ENCODE measurements at places on chromosomes 6 and 20.

DNA sequence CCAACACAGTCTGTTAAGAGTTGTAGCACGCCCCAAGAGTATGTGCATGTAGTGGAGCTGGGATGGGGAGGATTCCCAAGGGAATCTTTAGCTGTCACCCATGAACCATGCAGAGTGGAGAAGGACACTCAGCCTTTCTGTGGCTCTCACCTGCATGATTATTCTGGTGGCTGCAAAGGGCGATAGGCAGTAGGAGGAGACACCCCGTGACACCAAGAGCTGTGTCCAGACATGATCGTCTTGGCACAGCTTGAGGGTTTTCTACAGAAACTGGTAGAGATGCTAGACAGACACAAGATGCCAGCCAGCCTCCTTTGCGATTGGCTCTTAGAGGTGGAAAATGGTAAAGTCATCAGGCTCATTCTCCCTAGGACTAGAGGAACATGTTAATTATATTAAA, 3.1 kb upstream of the CSE1L start:
- no peak overlapping the region for H3K27ac ChIP-seq
- H3K27me3 ChIP-seq: peaks cover 2% of the 10 kb centered on the region
- DNase-seq: no peak
- no peak overlapping the region for H3K4me3 ChIP-seq
- peaks cover 11% of the 10 kb centered on the region for H3K36me3 ChIP-seq

GRCh38 chr6:16409531-16410441, 171.4 kb downstream of the GMPR start:
- H3K27me3 ChIP-seq: no peaks in the 10 kb centered on the region
- peaks cover 37% of the 10 kb centered on the region for H3K36me3 ChIP-seq
- DNase-seq: peak; percentile 34
- peaks cover 74% of the 10 kb centered on the region for H3K4me1 ChIP-seq
- H3K4me3 ChIP-seq: no peak overlapping the region
- peak overlapping the region; percentile 56 for H3K27ac ChIP-seq

DNA sequence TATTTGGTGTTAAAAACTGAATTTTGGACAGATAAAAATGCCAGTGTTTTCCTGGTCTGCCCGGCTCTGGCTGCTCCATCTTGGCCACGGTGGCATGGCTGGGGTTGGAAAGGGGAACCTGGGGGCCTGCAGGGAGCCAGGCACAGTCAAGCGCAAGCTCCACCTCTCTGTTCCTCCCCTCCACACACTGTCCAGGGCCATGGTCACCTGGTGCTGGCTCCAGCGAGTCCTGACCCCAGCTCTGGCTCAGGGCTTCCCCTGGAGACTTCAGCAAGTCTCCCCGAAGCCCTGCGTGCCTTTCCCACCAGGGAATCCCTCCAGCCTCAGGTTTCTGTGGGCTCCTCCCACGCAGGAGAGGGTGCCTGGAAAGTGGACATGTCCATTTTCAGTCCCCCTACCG, 298.5 kb downstream of the QKI start:
- H3K4me1 ChIP-seq: no peaks in the 10 kb centered on the region
- no peak for DNase-seq
- H3K27me3 ChIP-seq: peaks cover 3% of the 10 kb centered on the region
- H3K4me3 ChIP-seq: no peak overlapping the region
- no peak overlapping the region for H3K27ac ChIP-seq

DNA sequence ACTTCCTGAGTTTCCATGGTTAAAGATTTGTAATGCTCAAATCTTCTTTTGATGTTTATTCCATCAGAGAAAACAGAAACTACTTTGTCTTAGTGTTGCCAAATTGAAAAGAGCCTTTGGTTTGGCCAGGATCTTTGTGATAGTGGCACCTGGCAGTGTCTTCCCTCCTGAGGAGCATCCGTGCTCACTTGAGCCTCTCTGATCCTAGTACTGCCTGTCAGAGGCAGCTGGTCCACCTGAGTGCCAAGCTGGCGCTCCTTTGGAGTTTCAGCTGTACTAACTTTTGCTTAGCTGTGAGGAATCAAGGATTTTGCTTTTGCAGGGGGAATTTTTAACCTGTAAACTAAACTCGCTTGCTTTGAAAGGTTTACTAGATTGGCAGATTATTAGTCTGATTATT, 61.4 kb downstream of the SCAND1 start:
- H3K4me3 ChIP-seq: no peak overlapping the region
- DNase-seq: no peak
- H3K27me3 ChIP-seq: no peaks in the 10 kb centered on the region
- no peak overlapping the region for H3K27ac ChIP-seq
- H3K36me3 ChIP-seq: peaks cover 4% of the 10 kb centered on the region

DNA sequence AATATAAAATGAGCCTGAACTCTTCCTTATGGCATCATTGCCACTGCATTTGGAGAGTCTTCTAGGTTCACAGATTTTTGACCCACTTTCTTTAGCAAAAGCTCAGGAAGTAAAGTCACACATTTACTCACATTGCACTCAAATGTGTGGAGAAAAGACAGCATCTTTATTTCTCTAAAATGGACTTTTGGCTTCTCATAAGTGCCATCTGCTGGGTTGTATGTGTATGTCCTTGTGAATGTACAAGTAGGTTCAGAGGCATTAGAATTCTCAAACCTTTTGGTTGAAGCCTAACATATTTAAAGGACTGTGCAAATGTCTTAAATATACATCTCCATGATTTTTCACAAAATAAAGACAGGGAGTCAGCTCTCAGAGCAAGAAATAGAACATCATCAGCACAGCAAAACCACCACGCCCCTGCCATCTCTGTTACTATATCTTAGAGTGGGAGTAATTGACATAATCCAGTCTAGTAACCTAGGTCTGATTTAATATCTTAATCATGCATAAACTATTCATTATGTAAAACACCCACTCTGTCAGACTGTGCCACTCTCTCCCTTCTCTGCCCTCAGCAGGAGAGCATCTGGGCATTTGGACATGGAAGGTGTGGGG, 42.2 kb upstream of the SPTLC3 start:
- no peaks in the 10 kb centered on the region for H3K27me3 ChIP-seq
- no peaks in the 10 kb centered on the region for H3K36me3 ChIP-seq
- H3K4me3 ChIP-seq: no peak overlapping the region
- H3K4me1 ChIP-seq: no peaks in the 10 kb centered on the region

GRCh38 chr20:55760586-55760985, 244.7 kb downstream of the CBLN4 start:
- DNase-seq: no peak
- H3K27ac ChIP-seq: no peak overlapping the region
- no peaks in the 10 kb centered on the region for H3K36me3 ChIP-seq

GRCh38 chr6:25341203-25341552, 62.0 kb downstream of the CARMIL1 start:
- H3K4me3 ChIP-seq: no peak overlapping the region
- H3K36me3 ChIP-seq: no peaks in the 10 kb centered on the region
- no peak overlapping the region for H3K27ac ChIP-seq
- H3K27me3 ChIP-seq: no peaks in the 10 kb centered on the region

GRCh38 chr6:16511040-16511660, 250.1 kb downstream of the ATXN1 start:
- peak overlapping the region; percentile 70 for H3K27ac ChIP-seq
- H3K4me1 ChIP-seq: peaks cover 65% of the 10 kb centered on the region
- peaks cover 43% of the 10 kb centered on the region for H3K36me3 ChIP-seq

- no peak for DNase-seq
- no peak overlapping the region for H3K4me3 ChIP-seq
- H3K4me1 ChIP-seq: no peaks in the 10 kb centered on the region
- no peaks in the 10 kb centered on the region for H3K36me3 ChIP-seq
- no peaks in the 10 kb centered on the region for H3K27me3 ChIP-seq
These were observed 475.4 kb downstream of the EYS start for GRCh38 chr6:65231616-65232015.

- no peaks in the 10 kb centered on the region for H3K27me3 ChIP-seq
- no peaks in the 10 kb centered on the region for H3K36me3 ChIP-seq
- no peak overlapping the region for H3K4me3 ChIP-seq
These were observed 132.8 kb downstream of the CDK19 start for GRCh38 chr6:110682460-110682853.

- no peak overlapping the region for H3K27ac ChIP-seq
- no peak for DNase-seq
- H3K4me1 ChIP-seq: peaks cover 19% of the 10 kb centered on the region
These were observed 61.8 kb upstream of the TIAM2 start for GRCh38 chr6:154933181-154933827.

- no peaks in the 10 kb centered on the region for H3K4me1 ChIP-seq
- no peak overlapping the region for H3K4me3 ChIP-seq
- no peaks in the 10 kb centered on the region for H3K36me3 ChIP-seq
- DNase-seq: no peak
- H3K27ac ChIP-seq: no peak overlapping the region
These were observed 52.2 kb downstream of the ADGB start for GRCh38 chr6:146650799-146651481.

DNA sequence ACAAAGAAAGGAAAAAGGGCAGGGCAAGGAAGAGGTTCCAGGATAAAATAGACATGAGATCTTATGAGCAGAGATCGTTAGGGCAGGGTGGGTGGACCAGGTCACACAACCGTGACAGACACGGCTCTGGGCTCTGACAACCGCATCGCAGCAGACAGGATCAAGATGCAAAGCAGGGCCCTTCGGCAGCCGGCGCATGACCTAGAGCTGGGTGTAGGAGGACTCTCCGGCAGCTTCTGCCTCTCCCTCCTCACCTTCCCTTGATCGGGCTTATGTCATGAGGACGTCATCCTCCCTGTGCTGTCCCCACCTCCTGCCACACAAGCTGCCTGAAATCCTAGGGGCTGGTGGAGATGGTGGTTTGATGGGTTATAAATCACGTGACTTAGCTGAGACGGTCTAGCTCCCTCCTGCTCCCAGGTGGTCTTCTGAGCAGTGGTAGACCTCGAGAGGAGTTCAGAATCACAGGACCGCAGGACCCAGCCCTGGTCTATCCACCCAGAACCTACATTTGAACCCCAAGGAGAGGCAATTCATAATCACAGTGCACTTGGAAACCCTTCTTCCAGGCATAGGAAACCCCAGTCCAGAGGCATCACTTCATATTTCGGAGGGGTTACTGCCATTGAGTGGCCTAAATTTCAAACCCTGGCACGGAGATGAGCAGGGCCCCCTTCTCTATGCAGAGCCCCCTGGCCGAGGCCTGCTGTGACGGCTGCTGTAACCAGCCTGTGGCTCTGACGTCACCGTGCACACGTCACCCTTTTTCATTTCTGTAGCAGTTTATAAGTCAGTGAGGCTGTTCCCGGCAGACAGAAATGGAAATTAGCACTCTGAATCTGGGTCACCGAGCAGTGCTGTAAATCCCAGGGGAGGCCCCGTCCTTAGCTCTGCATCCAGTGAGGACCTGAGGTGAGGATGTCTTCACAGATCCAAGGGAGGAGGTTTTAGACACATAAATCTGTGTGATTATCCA, 8.7 kb upstream of the CCR6 start:
- H3K36me3 ChIP-seq: no peaks in the 10 kb centered on the region
- H3K4me1 ChIP-seq: no peaks in the 10 kb centered on the region
- H3K4me3 ChIP-seq: no peak overlapping the region
- no peak overlapping the region for H3K27ac ChIP-seq
- H3K27me3 ChIP-seq: peaks cover 8% of the 10 kb centered on the region

DNA sequence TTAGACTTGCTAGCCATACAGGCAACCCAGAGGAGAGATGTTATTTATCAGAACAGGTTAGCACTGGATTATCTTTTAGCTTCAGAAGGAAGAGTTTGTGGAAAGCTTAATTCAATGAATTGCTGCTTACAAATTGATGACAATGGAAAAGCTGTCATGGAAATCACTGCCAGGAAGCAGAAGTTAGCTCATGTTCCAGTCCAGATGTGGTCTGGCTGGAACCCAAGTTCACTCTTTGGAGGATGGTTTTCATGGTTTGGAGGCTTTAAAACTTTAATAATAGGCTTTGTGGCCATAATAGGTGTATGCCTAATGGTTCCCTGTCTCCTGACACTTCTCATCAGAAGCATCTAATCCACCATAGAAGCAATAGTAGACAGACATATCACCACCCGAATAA, 699.0 kb downstream of the PHF3 start:
- H3K36me3 ChIP-seq: no peaks in the 10 kb centered on the region
- no peak overlapping the region for H3K4me3 ChIP-seq
- DNase-seq: no peak

GRCh38 chr6:87946669-87947068, 101.0 kb upstream of the SPACA1 start:
- no peaks in the 10 kb centered on the region for H3K4me1 ChIP-seq
- no peak for DNase-seq
- no peaks in the 10 kb centered on the region for H3K36me3 ChIP-seq
- peaks cover 3% of the 10 kb centered on the region for H3K27me3 ChIP-seq
- H3K4me3 ChIP-seq: no peak overlapping the region

DNA sequence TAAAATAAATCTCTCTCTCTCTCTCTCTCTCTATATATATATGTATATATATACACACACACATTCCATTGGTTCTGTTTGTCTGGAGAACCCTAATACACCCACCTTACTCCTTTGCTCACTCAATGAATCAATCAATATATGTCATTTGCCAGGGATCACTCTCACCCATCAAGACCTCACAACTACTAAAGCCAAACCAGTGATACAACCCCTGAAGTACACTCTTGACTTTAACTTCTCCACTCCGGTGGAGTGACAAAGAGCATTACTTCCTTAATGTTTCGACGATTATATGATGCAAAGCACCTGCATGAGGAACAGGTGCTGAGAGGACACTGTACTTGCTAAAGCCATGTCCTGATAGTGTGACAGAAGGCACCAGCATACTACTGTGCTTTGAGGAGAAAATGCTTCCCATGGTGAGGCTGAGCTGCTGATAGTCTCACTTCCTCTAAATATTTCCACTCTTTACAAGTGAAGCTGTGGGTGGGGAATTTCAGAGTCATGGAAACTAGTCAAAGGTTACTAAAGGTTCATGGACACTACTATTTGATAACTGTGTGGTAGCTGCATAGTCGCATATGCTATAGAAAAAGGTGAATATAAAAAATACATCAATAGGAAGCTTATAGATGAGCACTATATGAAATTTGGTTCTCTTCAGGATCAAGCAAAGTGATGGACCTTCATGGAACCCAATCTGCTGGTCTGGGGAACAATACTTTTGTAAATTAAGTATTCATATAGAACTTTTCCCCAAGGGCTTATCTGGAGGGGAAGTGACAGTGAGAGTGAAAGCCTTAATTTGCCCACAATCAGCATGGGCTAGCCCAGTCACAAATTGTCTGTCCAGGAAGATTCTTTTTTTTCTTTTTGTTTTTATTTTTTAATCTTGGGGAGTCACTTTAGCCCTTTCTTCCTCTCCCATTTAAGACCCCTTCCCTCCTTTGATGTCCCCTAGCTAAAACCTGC, 141.9 kb upstream of the NEDD9 start:
- DNase-seq: no peak
- H3K4me3 ChIP-seq: peak overlapping the region; percentile 65

DNA sequence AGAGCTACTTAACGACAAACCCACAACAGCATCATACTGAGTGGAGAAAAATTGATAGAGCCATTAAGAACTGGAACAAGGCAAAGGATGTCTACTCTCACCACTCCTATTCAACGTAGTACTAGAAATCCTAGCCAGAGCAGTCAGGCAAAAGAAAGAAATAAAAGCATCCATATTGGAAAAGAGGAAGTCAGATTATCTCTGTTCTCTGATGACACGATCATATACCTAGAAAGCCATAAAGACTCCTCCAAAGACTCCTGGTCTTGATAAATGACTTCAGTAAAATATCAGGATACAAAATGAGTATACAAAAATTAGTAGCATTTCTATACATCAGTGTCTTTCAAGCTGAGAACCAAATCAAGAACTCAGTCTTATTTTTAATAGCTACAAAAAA, 17.0 kb upstream of the FHL5 start:
- H3K4me1 ChIP-seq: no peaks in the 10 kb centered on the region
- no peak overlapping the region for H3K27ac ChIP-seq
- H3K4me3 ChIP-seq: no peak overlapping the region
- H3K27me3 ChIP-seq: no peaks in the 10 kb centered on the region
- no peak for DNase-seq
- peaks cover 47% of the 10 kb centered on the region for H3K36me3 ChIP-seq

GRCh38 chr6:70171236-70171635, 131.6 kb downstream of the COL9A1 start:
- no peak overlapping the region for H3K27ac ChIP-seq
- no peaks in the 10 kb centered on the region for H3K4me1 ChIP-seq
- no peaks in the 10 kb centered on the region for H3K36me3 ChIP-seq
- DNase-seq: no peak
- peaks cover 17% of the 10 kb centered on the region for H3K27me3 ChIP-seq
- no peak overlapping the region for H3K4me3 ChIP-seq
